ENCODE measurements at places on chromosomes 1 and 21.

- no peak for DNase-seq
Observed at GRCh38 chr1:194078765-194079164, 892.4 kb upstream of the B3GALT2 start.

GRCh38 chr1:3775490-3776230 is 3.1 kb downstream of the SMIM1 start:
- DNase-seq = peak; percentile 73

DNA sequence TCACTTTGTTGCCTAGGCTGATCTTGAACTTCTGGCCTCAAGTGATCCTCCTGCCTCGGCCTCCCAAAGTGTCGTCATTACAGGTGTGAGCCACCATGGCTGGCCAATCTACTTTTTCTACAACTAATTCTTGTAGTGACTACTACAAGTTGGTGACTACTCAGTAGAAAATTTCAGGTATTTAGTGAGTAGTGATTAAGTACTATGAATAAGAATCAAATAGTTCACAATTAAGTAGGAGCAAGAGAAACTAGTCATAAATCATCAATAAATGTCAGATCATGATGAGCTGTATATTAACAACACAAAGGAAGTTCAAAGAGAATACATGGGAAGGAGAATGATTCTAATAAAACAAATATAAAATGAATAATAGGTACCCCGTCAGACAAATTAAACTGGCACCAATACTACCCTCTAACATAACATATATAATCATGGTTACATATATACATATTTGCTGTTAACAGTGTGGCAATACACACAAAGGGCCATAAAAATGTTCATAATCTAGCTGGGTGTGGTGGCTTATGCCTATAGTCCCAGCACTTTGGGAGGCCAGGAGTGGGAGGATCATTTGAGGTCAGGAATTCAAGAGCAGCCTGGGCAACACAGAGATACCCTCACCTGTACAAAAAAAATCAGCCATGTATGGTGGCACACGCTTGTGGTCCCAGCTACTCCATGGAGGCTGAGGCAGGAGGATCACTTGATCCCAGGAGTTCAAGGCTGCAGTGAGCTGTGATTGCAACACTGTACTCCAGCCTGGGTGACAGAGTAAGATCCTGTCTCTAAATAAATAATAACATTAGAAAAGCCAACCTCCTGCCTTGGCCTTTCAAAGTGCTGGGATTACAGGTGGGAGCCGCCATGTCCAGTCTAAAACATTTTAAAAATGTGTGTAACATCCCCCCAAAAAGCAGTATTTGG is 19.1 kb downstream of the YY1AP1 start:
- no peak for DNase-seq

DNA sequence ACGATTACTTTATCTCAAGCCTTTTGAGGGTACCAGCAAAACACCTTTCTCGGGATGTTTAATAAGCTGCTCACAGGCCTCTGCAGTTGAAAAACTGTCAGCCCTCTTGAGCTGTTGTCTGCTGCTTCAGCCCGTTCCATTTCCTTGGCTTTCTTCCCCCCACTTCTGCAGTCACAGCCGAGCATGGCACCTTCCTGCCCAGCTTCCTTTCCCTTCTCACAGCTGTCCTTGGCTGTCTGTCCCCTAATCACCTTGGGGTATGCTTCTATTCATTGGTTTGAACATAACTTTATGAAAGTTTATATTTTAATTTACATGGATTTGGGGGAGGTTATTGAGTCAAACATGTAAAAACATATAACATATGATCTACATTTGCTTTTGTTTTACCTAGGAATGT is 6.9 kb upstream of the PROX1 start:
- DNase-seq = no peak

DNA sequence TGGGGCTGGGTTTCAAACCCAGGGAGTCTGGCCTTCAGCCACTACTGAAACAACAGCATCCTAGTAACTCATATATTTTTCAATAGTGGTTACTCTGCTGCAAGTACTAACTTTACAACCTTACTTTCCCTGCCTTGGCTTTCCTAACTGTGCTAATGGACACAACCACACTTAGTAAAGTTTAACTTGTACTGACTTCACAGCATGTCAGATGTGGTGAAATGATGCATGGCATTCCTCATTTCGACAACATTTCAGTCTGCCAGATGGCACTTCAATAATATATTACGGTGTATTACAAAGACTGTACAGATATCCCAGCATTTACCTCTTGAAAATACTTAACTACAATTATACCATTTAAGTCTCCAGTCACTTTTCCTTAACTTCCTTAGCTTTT is 27.8 kb downstream of the LRRC7 start:
- DNase-seq = no peak

DNA sequence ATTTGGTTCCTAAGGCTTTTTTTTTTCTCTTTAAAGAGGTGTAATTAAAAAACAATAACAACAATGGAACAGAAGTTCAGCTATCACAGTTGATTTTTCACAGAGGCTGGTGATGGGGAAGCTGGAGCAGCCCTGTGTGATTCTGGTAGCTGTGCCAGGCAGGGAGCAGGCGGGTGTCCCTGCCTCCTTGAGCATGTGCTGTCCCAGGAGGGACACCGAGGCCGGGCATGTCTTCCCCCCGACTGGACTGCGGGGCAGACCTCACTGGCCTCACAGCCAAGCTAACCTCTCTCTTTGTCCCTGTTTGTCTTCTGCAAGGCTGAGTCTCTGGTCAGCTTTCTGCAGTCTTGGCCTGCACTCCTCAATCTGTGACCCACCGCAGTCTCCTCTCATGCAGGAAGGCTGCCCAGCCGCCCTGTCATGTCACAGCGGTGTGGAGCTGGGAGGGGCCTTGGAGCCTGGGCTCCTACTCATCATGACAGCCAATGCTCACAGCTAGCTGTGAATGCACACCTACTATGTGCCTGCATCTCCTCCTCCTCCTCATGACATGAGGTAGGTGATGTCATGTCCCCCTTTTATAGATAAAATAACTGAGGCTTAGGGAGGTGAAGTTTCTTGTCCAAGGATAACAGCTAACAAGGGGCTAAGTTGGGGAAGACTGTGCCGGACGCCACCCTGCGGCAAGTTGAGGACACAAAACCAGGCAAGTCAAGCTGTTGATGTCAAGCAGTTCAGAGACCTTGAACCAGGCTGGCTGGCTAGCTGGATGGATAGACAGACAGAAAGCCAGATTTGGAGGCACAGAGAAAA is 10.3 kb upstream of the ACTL8 start:
- DNase-seq = no peak

DNA sequence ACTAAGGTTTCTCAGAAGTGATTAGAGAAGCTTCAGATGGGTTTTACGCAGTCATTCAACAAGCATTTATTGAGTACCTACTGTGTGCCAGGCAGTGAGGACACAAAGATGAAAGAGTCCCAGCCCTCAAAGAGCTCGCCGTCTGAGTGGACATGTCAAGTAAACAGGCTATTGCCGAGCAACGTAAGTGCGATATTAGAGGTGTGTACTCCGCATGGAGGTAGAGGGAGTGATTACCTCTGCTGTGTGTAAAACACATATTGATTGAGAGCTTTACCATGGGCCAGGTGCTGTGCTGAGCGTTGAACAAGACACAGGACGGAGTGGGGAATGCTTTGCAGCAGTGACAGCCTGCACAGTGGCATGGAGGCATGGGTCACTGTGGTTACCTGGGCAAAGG is 49.5 kb upstream of the GPR37L1 start:
- DNase-seq = no peak

GRCh38 chr1:209800984-209801834 is 4.7 kb downstream of the IRF6 start:
- no peak for DNase-seq

GRCh38 chr1:179591592-179592580 is at the start of gene TDRD5:
Gene TDRD5, plus strand, starts transcription at chr1:179591832. Its CDS starts 784 bp downstream, at chr1:179592616.
- DNase-seq = no peak

DNA sequence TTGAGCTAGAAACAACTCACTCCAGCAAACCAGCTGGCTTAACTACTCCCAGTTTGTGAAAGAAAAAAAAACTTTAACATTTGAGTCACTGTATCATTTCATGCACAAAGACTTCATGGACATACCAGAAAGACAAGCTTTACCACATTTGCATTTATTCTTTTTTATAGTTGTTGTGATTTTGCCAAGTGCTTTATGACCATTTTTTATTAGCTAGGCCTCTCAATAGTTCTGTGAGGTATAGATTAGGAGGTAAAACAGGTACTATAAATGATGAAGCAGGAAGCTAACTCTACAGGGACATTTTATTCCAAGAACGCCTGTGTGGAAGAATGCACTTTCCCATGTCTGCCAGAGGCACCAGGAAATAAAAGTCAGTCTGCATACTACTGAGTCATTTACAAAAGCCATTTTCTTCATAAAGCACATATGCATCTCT is 8.2 kb upstream of the DENND1B start:
- no peak for DNase-seq

Data from CD8-positive, alpha-beta T cell (primary cell).